ENCODE measurements at places on chromosomes 5 and 9. TPM values are rescaled to one million over a fixed set of nuclear protein-coding genes. Genes with fewer than 3 reads are reported as not detected.

Gene RNF183
- total RNA-seq, result 1.9 TPM

Gene ERAP2
- 59.0 TPM for total RNA-seq

Gene ACOT12
- not detected for total RNA-seq

Gene CNOT6
- 15.7 TPM for total RNA-seq

Gene LTC4S
- total RNA-seq, result not detected

Gene SLCO4C1
- 0.21 TPM for total RNA-seq

Gene MZB1
- total RNA-seq, result 0.24 TPM

Gene SLC6A18
- not detected for total RNA-seq

Gene PCDHGB6
- total RNA-seq, result 0.48 TPM

Gene PLPP7
- not detected for total RNA-seq

Gene FOXD4L5
- 0.24 TPM for total RNA-seq

Gene CDH9
- not detected for total RNA-seq

Gene MLANA
- not detected for total RNA-seq

All from tracheal epithelial cell (primary cell).